Smooth muscle cell of trachea (primary cell): ENCODE measurements at places on chromosomes 13 and 19. TPM values are rescaled to one million over a fixed set of nuclear protein-coding genes. Genes with fewer than 3 reads are reported as not detected.

STARD13 gene
- total RNA-seq: 15.1 and 17.5 TPM in 2 replicates

RFXAP gene
- 1.3 and 2.6 TPM in 2 replicates for total RNA-seq

RASIP1 gene
- total RNA-seq: 1.0 and 2.8 TPM in 2 replicates

SHC2 gene
- 1.0 and 10.3 TPM in 2 replicates for total RNA-seq

SBK3 gene
- total RNA-seq: 0.44 TPM in 1 of 2 replicates, not detected in the other

SLC10A2 gene
- not detected in 2 replicates for total RNA-seq

AP1M2 gene
- total RNA-seq: not detected in 2 replicates

RDH13 gene
- total RNA-seq: 9.3 and 10.1 TPM in 2 replicates

KLK6 gene
- not detected in 2 replicates for total RNA-seq

FCAR gene
- not detected in 2 replicates for total RNA-seq

SYNGR4 gene
- not detected in 2 replicates for total RNA-seq

PLIN5 gene
- not detected in 2 replicates for total RNA-seq

IGFL3 gene
- not detected in 2 replicates for total RNA-seq

IPO5 gene
- total RNA-seq: 205 and 231 TPM in 2 replicates

LIM2 gene
- not detected in 2 replicates for total RNA-seq

MEF2B gene
- total RNA-seq: 0.17 TPM in 1 of 2 replicates, not detected in the other

KIR3DL2 gene
- total RNA-seq: not detected in 2 replicates

OLFM2 gene
- 4.1 and 6.1 TPM in 2 replicates for total RNA-seq

HIPK4 gene
- 0.17 TPM in 1 of 2 replicates, not detected in the other for total RNA-seq

KLC3 gene
- total RNA-seq: under 0.01 TPM in 2 replicates

FXYD3 gene
- not detected in 2 replicates for total RNA-seq

KIR2DL3 gene
- not detected in 2 replicates for total RNA-seq

ADM5 gene
- total RNA-seq: 0.44 and 0.83 TPM in 2 replicates

OR7G1 gene
- total RNA-seq: not detected in 2 replicates

F2RL3 gene
- total RNA-seq: 0.17 TPM in 1 of 2 replicates, not detected in the other

KLF5 gene
- total RNA-seq: 0.44 and 0.50 TPM in 2 replicates

PLIN4 gene
- total RNA-seq: 0.73 and 8.9 TPM in 2 replicates

EPS8L1 gene
- total RNA-seq: 0.99 and 1.2 TPM in 2 replicates

SKA3 gene
- 5.5 and 8.1 TPM in 2 replicates for total RNA-seq

TBXA2R gene
- 2.8 and 2.9 TPM in 2 replicates for total RNA-seq

ZNF701 gene
- total RNA-seq: 14.1 and 16.1 TPM in 2 replicates
